Activated CD8-positive, alpha-beta T cell treated with anti-CD3 and anti-CD28 coated beads, Interleukin-2, amount 10 ng/mL, durations not matched to agents 7 days and 5 days (primary cell): ENCODE measurements at places on chromosomes 5 and 9.
A peak's percentile ranks its signal among the peaks of the same experiment; 100 is the strongest.

GRCh38 chr5:91146230-91146629, 236.9 kb downstream of the ARRDC3 start:
- no peaks in the 10 kb centered on the region for H3K27me3 ChIP-seq
- H3K36me3 ChIP-seq: peaks cover 8% of the 10 kb centered on the region
- peaks cover 22% of the 10 kb centered on the region for H3K4me1 ChIP-seq
- DNase-seq: no peak

- no peak for DNase-seq
- no peaks in the 10 kb centered on the region for H3K36me3 ChIP-seq
- H3K4me3 ChIP-seq: no peak overlapping the region
- no peak overlapping the region for H3K27ac ChIP-seq
- H3K4me1 ChIP-seq: no peaks in the 10 kb centered on the region
- H3K27me3 ChIP-seq: peaks cover 15% of the 10 kb centered on the region
Measured at GRCh38 chr5:139837711-139838380, 42.2 kb downstream of the PSD2 start.

DNA sequence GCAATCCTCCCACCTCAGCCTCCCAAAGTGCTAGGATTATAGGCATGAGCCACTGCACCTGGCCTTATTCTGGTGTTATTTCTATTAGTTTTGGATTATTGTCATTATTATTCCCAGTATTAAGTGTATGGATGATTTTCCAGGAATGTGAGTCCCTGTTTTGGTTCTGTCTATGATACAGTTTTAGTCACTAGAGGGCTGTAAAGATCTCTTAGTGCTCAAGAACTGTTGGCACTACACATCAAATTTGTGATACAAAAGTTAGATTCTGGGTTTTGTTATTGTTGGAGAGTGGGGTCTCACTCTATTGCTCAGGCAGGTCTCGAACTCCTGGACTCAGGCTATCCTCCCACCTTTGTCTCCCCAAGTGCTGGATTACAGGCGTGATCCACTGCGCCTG, 12.1 kb downstream of the CCL28 start:
- peaks cover 23% of the 10 kb centered on the region for H3K4me1 ChIP-seq
- H3K4me3 ChIP-seq: no peak overlapping the region
- peaks cover 31% of the 10 kb centered on the region for H3K36me3 ChIP-seq
- no peak overlapping the region for H3K27ac ChIP-seq

GRCh38 chr9:68472119-68472518, 68.6 kb downstream of the TMEM252 start:
- H3K4me1 ChIP-seq: no peaks in the 10 kb centered on the region
- DNase-seq: no peak
- H3K27me3 ChIP-seq: peaks cover 9% of the 10 kb centered on the region
- no peak overlapping the region for H3K4me3 ChIP-seq

DNA sequence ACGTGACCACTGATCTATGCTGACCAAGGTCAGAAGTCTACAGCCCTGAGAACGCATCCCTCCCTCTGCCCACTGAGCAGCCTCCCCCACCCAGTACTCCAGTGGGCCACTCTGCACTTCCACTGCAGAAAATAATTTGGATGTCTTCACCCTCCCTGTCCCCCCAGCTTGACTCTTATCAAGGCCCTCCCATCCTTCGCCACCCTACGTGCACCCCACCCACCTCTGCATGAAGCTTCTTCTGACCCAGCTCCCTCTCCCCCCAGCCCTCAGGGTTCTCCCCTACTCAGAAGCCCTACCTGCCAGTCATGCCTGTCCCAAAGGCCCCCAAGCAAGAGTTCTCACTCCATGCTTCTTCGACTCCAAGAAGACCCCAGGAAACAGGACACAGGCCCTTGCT, 138.5 kb upstream of the FSTL4 start:
- peaks cover 12% of the 10 kb centered on the region for H3K27me3 ChIP-seq
- no peaks in the 10 kb centered on the region for H3K36me3 ChIP-seq
- H3K4me3 ChIP-seq: no peak overlapping the region

DNA sequence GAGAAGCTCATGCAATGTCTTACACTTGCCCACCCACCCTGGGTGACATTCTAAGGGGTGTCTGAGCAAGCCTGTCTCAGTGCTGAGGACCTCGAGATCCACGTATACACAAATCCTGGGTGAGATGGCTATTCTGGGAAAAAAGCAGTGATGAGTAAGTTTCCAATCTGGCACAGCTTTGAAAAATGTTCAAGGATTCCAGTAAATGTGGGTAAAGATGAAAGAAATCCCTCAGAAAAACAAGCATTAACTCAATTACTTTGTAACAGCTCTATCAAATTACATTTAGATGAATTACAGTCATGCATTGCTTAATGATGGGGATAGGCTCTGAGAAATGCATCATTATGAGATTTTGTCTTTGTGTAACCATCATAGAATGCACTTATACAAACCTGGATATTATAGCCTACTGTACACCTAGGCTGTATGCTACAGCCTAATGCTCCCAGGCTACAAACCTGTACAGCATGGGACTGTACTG, 26.9 kb downstream of the GOLM1 start:
- H3K4me1 ChIP-seq: peaks cover 4% of the 10 kb centered on the region
- no peak overlapping the region for H3K27ac ChIP-seq
- H3K36me3 ChIP-seq: no peaks in the 10 kb centered on the region
- H3K27me3 ChIP-seq: no peaks in the 10 kb centered on the region
- no peak overlapping the region for H3K4me3 ChIP-seq

- no peaks in the 10 kb centered on the region for H3K4me1 ChIP-seq
- no peak overlapping the region for H3K27ac ChIP-seq
- no peak for DNase-seq
- H3K4me3 ChIP-seq: no peak overlapping the region
- H3K27me3 ChIP-seq: no peaks in the 10 kb centered on the region
Measured at GRCh38 chr9:136011703-136012496, 50.7 kb upstream of the UBAC1 start.

DNA sequence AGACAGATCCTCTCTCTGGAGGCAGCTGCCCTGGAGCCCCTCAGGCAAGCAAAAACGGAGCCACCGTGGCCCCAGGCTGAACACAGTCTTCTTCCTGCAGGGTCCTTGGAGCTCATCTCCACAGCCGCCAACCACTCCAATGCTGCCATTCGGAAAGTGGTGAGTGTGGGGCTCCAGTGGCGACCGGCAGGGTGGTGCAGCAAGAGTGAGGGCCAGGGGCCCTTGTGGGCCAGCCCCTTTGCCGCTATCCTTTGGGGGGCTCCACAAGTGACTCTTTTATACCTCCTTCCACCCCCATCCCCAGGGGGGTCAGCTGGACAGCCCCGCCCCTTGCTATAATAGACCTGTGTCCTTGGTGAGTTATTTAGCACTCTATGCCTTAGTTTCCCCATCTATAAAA, 47.4 kb upstream of the SUSD3 start:
- peak; percentile 13 for DNase-seq
- H3K27ac ChIP-seq: no peak overlapping the region
- H3K4me3 ChIP-seq: no peak overlapping the region
- H3K4me1 ChIP-seq: no peaks in the 10 kb centered on the region
- no peaks in the 10 kb centered on the region for H3K27me3 ChIP-seq

- DNase-seq: no peak
- H3K4me1 ChIP-seq: no peaks in the 10 kb centered on the region
- H3K4me3 ChIP-seq: no peak overlapping the region
- no peak overlapping the region for H3K27ac ChIP-seq
- H3K36me3 ChIP-seq: no peaks in the 10 kb centered on the region
Measured at GRCh38 chr9:92463984-92464383, 18.3 kb downstream of the ASPN start.

DNA sequence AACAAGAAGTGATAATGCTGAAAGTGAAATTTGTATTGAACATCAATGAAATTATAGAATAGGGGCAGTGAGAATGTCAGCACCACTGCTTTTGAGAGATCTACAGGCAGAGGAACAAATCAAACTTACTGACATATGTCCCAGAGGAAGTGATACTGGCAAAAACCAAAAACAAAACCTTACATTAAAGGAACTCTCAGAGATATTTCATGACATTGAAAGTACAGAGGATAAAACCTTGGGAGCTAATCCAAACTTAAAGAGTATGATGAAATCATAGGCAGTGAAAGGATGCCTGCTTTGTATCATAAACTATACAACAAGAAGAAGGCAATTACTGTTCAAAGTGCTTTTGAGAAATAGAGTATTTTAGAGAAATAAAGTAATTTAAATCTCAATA, 90.4 kb upstream of the SV2C start:
- H3K4me1 ChIP-seq: no peaks in the 10 kb centered on the region
- no peak overlapping the region for H3K4me3 ChIP-seq
- H3K36me3 ChIP-seq: no peaks in the 10 kb centered on the region

DNA sequence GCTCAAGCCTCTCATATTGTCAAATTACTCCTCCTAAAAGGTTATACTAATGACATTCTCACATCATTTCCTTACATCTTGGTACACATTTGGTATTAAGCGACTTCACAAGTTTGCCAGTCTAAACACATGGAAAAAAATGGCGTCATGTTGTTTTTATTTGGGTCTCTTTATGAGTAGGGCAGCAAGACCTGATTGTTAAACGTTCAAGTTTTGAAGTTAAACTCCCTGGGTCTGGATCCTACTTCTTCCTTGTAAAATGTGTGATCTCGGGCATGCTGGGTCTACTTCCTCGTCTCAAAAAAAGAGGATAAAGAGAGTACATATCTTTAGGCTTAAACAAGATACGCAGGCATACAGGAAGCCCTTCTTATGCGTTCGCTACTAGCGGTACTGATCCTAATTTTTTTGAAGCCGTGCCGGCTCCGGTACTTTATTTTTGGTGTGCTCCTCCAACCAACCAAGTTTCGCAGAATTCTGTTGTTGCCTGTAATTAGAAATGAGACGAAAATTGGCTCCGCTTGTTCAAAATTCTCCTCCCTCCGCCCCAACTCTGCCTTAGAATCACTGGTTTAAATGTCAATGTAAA, 596 bp upstream of the CDC37L1 start:
- peaks cover 6% of the 10 kb centered on the region for H3K36me3 ChIP-seq
- H3K27me3 ChIP-seq: peaks cover 5% of the 10 kb centered on the region
- no peaks in the 10 kb centered on the region for H3K4me1 ChIP-seq

DNA sequence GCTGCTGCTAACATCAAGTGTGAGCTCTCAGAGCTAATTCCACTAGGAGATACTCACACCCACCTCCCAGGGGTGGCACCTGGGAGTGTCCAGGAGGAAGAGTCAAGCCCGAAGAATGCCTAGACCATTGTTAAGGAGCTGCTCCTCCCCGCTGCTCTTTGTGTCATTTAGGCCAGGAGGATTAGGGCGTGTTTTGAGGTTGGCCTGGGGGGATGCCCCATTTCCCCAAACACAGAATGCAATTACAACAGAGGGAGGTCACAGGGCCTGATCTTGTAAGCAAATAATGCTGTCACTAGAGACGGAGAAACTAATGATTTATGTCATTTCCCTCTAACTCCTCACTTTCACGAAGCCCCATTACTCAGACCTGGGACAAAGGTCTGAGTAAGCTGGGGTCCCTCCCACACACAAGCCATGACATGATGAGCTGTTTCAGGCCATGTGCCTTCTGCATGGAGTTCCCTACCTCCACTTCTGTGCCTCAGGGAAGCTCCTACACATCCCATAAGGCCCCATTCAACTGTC, 312.5 kb downstream of the ACTL7B start:
- DNase-seq: no peak
- H3K27ac ChIP-seq: no peak overlapping the region
- no peaks in the 10 kb centered on the region for H3K27me3 ChIP-seq

DNA sequence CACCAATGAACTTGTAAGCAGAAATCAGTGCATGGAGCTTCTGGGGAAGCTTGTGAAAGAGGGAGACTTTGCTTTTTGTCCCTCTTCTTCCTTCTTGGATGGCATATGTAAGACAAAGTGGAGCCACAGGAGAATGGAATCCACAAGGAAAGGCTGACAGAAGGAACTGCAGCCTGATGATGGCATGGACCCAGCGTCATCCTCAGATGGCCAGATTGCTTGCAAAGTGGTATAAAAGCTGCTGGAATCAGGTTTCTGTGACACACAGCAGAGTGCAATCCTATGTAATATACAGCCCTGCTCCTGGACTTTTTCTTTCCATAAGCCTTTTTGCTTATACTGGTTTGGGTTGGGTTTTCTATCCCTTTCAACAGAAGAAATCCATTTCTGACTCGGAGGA, 31.4 kb upstream of the SPARC start:
- no peaks in the 10 kb centered on the region for H3K27me3 ChIP-seq
- H3K36me3 ChIP-seq: no peaks in the 10 kb centered on the region
- DNase-seq: no peak
- no peak overlapping the region for H3K27ac ChIP-seq
- no peaks in the 10 kb centered on the region for H3K4me1 ChIP-seq
- H3K4me3 ChIP-seq: no peak overlapping the region

- H3K36me3 ChIP-seq: no peaks in the 10 kb centered on the region
- no peak for DNase-seq
- no peaks in the 10 kb centered on the region for H3K4me1 ChIP-seq
- H3K4me3 ChIP-seq: no peak overlapping the region
- peaks cover 3% of the 10 kb centered on the region for H3K27me3 ChIP-seq
- H3K27ac ChIP-seq: no peak overlapping the region
Measured at GRCh38 chr9:104850786-104851545, 77.0 kb downstream of the ABCA1 start.

DNA sequence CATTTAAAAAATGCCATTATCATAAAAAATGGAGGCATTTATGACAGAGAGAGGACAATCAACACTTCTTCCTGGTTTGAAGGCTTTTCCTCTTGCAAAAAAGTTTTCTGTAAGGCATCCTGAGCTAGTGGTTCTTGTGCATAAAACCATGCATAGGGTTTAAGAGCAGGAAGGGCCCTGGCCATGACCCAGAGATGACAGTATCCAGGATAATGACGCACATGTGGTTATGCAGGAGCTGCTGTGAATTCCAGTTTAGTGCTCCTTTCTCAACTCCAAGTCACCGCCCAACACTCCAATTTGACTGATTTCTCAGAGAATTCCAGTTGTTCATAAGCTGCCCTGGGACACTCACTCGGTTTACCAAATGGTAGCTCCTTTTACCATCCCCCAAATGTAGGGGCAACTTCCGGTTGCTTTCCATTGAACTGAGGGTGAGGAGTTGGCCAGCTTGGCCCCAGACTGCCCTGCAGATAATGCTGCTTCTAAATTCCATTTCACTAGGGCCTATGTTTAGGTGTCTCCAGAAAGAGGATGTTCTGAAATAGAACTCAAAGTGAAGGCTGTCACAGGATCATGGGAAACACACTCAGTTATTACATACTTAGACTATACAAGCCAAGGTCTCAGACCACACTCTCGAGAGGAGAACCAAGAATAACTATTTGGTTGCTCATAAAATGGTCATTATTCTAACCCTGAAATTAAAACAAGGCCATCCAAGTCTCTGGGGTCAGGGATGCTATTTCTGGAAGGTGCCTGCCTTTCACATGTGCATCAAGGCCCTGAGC, 179.1 kb downstream of the SLIT3 start:
- no peak overlapping the region for H3K27ac ChIP-seq
- DNase-seq: no peak
- no peak overlapping the region for H3K4me3 ChIP-seq
- no peaks in the 10 kb centered on the region for H3K36me3 ChIP-seq

DNA sequence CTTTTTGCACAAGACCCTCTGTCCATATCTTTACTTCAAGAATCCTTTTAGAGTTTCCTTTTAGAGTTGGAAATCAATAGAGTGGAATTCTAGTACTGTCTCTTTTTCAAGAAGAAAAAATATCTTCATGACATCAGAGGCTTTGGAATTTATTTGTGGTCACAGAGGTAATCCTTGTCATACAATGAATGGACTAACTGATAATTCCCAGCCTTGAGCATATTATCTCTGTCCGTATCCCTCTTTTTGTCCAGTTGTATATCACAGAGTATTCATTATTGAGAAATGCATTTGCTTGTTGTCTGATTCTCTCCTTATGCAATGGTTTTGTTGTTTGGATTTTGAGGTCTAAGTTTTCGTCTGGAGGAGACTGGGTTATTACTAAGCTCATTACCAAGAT, 82.0 kb upstream of the HAPLN1 start:
- no peaks in the 10 kb centered on the region for H3K4me1 ChIP-seq
